ENCODE measurements at places on chromosomes 7 and 10.

DNA sequence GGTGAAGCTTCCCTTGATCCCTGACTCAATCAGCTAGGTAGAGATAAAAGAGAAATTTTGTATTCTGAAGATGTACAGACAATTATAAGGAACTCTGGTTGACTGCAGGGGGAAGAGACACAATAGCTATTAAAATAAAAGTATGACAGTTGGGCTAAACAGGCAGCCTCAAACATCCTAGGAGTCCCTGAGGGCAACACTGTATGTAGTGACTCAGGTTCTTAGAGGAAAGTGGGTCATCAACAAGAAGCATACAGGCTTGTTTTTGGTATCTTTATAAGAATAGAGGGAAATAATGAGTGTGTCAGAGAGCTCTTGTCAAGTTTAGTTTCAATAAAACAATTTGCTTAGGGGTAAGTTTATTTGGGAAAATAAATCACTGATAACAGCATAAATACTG, 150.3 kb downstream of the AUTS2 start:
- no peak for DNase-seq

DNA sequence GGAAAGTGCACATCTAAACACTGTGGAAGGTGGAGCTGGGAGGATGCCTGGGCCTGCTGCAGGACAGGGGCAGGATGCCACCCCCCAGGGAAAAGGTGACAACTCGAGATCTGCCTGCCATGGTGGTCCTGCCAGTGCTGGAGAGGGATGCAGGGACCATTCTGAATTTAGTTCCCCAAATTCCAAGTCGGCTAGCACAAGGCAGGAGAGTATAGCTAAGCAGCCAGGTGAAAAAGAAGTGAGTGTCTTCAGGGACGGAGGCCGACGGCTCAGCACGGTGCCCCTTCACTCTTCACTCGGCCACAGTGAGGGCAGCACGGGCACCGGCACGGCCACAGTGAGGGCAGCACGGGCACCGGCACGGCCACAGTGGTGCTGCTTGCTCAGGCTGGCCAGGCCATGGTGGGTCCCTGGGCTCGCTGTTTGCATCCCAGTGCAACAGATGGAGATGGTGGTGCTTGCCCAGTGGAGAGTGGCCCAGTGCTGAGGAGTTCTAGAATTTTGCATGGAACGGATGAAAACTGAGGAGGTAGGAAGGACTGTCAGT, 161.3 kb upstream of the SHH start:
- no peak for DNase-seq

GRCh38 chr10:33113466-33113865, 155.4 kb upstream of the ITGB1 start:
- no peak for DNase-seq

DNA sequence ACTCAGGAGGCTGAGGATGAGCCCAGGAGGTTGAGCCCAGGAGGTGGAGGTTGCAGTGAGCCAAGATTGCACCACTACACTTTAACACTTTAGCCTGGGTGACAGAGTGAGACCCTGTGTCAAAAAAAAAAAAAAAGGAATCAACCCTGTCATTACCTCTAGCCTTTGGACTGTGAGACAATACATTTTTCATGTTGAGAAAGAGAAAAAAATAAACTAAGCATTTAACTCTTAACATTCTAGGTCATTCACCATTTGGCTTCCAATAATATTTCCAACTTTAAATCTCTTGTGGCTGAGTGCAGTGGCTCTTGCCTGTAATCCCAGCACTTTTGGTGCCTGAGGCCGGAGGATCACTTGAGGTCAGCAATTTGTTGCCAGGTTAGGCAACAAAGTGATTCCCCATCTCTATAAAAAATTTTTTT, 41.9 kb upstream of the TPST1 start:
- DNase-seq: no peak

GRCh38 chr10:4234661-4235060, 449.7 kb upstream of the KLF6 start:
- DNase-seq: no peak

- no peak for DNase-seq
Observed at GRCh38 chr7:67251986-67252558, 255.4 kb downstream of the TYW1 start.

- DNase-seq: peak; percentile 22
Observed at GRCh38 chr10:26214551-26215395, 1.8 kb upstream of the GAD2 start.
